ENCODE measurements at places on chromosomes 11 and 22. TPM values are rescaled to one million over a fixed set of nuclear protein-coding genes. Genes with fewer than 3 reads are reported as not detected.

Gene CHADL
- total RNA-seq: 12.9 TPM

Gene MRGPRE
- 0.89 TPM for total RNA-seq

Gene PGR
- total RNA-seq: 11.2 TPM

Gene RPS19BP1
- 45.5 TPM for total RNA-seq

Gene SHISAL1
- total RNA-seq: 1.3 TPM

Gene IFITM10
- 0.28 TPM for total RNA-seq

GRCh38 chr22:25120761-25121212 lies 78.9 kb upstream of the CRYBB3 start:
- no peak for DNase-seq

- DNase-seq: no peak
Measured at GRCh38 chr11:94518300-94518699, 6.0 kb downstream of the C11orf97 start.

DNA sequence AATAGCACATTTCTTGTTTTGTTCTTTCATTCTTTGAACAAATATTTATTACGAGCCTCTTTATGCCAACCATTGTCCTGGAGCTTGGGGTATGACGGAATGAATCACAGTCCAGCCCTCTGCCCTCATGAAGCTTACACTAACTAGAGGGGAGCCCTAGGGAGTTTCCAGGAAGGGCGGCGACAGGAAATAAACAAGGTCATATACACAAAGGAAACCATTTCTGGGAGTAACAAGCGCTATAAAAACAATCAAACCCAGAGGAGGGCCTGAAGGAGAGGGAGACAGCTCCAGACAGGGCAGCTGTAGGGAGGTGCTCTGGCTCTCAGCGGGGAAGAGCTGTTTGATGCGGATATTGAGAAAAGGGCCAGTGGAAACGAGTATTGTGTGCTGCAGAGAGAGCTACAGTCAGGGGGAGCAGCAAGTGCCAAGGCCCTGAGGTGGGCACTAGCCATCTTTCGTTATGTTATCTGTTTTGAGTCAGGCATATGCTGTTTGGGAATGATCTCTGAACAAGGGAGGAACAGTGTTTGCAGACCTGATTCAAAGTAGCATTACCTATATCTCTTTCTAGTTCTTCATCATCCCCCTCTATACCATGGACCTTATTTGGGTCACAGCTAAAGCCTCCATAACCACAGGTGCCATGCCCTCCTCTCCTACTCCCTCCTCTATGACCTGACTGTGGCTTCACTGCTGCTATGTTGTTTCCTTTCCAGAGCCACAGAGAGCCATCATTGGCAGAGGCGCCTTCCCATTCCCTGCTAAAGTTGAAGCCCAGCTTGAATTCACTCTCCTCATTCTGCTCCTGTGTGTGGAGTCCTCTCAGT lies 15.3 kb upstream of the ZBTB16 start:
- no peak for DNase-seq

GRCh38 chr22:18068381-18068988 lies 9.3 kb upstream of the PEX26 start:
- DNase-seq: peak; percentile 61

DNA sequence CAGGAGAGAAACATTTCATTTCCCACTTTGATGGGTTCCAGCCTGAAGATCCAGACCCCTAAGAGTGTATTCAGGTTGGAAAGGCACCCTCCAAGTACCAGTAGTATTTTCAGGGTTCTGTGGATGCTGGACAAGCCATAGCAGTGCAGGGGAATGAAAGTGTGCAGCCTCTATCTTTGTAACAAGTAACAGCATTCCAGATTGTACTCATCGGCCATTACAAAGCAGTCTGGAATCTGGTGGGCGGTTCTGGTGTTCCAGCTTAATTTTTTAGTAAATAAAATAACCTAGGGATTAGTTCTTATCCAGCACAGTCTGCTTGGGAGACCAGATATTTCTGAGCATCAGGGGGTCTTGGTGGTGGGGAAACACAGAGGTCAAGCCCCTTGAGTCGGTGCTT lies 22.6 kb downstream of the APLNR start:
- no peak for DNase-seq

- DNase-seq: no peak
Measured at GRCh38 chr11:133793271-133794035, 51.9 kb downstream of the SPATA19 start.

GRCh38 chr11:102457865-102458264 lies 5.3 kb upstream of the TMEM123 start:
- DNase-seq: no peak

DNA sequence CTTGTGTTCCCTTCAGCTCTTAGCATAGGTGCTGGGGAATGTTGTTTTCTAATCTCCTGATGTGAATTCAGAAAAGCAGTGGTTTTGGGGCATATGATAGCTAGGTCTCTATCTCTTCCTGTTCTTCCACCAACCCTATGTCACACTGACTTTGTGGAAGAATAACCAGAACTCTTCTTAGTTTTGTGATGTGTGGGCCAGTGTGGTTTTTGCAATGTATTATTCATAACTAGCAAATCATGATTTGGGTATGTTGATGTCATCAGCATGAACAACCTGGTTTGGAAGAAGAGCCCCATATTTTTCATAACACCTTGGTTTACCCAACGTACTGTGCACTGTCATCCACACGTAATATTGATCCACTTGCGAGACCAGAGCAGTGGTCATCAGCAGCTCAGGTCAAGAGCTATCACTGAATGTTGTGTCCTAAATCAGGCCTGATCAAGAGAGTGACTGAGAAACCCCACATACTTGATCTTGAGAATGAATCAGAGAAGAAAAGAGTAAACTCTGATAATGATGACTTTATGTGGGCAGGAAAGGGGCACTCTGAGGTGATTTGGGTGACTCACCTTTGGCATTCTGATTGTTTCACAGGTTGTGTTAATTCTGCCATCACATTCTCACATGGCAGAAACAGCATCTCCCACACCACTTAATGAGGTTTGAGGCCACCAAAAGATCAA lies 19.4 kb upstream of the MS4A6E start:
- DNase-seq: no peak

Measured in heart right ventricle (tissue), 16 donors.